ENCODE measurements at places on chromosomes 7 and 10. TPM values are rescaled to one million over a fixed set of nuclear protein-coding genes. Genes with fewer than 3 reads are reported as not detected.
A peak's percentile ranks its signal among the peaks of the same experiment; 100 is the strongest.

DNA sequence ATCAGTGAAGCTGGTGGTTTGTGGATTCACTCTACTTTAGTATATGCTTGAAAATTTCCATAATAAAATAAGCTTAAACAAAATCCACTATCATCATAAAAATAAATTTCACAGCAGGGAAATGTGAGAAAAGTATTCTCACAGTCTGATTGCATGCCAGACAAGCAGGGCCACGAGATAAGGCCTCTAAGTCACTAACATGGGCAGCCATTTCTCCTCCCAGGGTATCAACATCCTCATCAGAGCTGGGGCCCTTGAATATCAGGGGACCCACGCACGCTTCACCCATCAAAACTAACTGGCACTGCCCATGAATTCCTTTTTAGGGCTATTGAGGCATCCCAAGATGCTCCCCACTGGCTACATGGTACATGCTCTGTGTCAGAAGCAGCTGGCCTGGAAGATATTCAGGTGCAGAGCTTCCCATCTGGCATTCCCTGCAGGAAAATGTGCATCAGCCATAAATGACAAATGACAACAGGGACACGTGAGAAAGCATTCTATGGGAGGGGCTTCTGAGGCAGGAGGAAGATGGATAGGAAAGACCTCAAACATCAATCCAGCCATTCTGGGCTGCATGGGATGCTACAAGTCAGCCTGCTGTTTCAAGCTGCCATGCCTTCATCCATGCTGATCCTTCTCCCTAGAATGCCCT is 17.4 kb downstream of the CCDC6 start:
- no peak for DNase-seq

DNA sequence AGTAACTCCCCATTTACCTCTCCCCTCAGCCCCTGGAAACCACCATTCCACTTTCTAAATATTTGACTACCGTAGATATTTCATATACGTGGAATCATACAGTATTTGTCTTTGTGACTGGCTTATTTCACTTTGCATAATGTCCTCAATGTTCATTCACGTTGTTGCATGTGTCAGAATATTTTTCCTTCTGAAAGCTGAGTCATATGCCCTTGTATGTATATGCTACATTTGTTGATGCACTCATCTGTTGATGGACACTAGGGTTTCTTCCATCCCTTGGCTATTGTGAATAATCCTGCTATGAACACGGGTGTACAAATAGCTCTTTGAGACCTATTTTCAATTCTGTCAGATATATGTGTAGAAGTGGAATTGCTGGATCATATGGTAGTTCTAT is 25.8 kb upstream of the TSPAN13 start:
- DNase-seq, result no peak

PRRT4 gene
- total RNA-seq, result 1.2 TPM

DNA sequence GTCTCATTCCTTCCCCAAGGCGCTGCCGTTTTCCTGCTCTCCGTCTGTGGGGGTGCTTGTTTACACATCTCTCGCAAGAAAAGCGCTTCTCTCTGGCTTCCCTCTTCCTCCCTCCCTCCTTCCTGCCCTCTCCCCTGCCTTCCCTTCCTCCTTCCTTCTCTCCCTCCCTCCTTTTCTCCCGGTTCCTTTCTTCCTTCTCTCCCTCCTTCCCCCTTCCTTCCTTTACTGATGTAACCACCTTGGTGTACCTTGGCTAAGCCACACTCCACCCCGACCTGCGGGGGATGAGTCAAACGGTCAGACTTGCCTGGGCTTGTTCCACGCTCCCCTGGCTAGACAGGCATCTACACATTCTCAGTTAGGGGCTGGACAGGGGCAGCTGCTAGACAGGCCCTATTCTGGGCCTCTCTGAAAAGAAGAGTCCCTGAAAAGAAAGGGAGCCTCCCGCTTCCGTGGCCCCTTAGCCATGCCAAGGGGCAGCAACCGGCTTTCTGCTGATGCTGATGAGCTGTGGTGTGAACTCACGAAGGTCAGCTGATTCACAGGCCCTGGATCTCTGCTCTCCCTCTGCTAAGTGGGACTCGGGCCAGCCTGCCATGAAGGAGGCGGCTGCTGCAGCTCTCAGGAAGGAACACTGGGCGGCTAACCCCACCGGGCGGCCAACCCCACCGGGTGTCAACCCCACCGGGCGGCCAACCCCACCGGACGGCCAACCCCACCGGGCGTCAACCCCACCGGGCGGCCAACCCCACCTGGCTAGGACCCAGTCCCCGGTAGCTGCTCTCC is 216.8 kb downstream of the TCERG1L start:
- DNase-seq, result no peak

GRCh38 chr10:112915590-112916572 is 34.2 kb upstream of the TCF7L2 start:
- DNase-seq, result no peak

DNA sequence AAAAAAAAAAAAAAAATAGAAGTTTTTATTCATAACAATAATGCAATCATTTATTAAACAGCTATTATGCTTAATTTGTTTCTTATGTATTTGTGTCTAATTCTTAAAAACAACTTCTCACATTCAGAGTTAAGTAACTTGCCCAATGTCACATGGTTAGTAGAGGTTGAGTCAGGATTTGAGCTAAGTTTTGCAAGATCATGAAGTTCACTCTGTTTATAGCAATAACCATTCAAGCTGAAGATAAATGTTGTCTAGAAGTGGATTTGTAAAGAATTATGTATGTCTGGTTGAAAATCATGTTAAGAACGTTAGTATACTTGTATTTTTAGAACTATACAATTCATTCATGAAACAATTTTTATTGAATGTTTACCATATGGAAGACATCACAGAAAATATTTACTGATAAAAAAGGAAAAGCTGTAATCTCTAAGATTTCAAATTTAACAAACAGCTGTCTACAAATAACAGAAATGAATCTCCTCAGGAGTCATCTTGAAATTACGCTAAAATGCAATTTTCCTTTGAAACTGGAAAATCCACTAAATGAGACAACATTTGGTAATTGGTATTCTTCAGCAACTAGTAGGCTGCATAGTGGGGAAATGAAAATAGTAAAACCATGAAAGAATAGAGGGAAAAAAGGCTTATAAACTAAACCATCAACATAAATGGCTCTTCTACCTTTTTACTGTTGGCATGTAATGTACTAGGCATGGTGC is 70.5 kb upstream of the AHR start:
- no peak for DNase-seq

SAMD9L gene
- 11.5 TPM for total RNA-seq

SLC12A9 gene
- 22.8 TPM for total RNA-seq

CACNA2D1 gene
- total RNA-seq, result 39.1 TPM

KNDC1 gene
- 0.33 TPM for total RNA-seq

DNA sequence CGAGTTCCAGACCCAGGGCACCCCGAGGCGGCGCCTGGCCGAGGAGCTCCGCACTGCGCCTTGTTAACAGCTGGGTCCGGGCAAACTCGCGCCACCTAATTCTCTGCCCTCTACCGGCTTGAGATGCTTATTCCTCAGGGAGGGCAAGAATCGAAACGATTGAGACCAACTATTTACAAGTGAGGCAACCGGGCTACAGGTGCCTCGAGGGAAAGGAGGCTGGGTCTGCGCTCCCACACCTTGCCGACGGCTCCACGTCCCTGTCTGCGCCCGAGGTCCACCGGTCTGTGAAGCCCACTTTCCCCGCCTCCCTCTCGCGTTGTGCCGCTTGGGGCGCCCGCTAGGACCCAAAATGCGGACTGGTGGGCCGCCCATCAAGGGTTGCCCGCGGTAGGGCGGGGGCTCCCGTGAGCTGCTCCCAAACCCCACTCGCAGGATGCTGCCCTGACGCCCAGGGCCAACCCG is 527 bp downstream of the AKR1B1 start:
- DNase-seq, result peak; percentile 88

EVX1 gene
- total RNA-seq, result not detected

- no peak for DNase-seq
Measured at GRCh38 chr7:95141755-95142154, 182.6 kb downstream of the PON1 start.

DNA sequence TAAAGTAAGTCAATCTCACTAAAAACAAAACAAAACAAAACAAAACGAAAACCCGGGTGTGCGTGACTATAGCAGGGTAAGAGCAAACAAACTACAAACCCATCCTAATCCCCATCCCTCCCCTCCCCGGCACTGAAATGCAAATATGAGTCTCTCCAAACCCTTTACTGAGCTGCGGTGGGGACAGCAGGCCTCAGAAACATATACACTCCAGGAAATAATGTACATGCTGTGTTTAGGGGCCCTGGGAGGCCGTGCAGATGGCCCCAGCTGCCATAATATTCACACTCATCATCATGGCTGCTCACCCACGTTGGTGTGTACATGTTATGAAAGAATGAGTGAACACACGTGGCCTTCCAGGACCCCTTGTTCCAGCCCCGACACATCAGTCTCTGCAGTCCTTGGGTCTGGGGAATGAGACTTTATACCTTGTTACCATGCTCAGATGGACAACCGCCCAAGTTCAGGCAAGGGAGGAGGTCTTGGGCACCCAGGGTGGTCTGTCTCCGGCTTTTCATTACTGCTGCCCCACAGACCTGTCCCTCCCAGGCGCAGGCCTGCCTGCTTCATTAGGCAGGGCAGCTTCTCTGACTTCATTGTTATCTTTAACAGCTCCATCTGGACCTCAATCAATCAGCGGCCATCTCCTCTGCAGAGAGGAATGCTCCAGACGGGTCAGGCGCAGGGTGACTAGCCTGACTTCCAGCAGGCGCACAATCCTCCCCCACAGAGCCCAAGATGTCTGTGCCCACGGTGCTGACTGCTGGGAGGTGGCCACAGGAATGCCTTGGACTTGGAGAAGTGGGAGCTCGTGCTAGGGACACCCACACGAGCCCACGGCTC is 20.6 kb downstream of the HSPA12A start:
- DNase-seq, result peak; percentile 67

SLC26A3 gene
- not detected for total RNA-seq

DNA sequence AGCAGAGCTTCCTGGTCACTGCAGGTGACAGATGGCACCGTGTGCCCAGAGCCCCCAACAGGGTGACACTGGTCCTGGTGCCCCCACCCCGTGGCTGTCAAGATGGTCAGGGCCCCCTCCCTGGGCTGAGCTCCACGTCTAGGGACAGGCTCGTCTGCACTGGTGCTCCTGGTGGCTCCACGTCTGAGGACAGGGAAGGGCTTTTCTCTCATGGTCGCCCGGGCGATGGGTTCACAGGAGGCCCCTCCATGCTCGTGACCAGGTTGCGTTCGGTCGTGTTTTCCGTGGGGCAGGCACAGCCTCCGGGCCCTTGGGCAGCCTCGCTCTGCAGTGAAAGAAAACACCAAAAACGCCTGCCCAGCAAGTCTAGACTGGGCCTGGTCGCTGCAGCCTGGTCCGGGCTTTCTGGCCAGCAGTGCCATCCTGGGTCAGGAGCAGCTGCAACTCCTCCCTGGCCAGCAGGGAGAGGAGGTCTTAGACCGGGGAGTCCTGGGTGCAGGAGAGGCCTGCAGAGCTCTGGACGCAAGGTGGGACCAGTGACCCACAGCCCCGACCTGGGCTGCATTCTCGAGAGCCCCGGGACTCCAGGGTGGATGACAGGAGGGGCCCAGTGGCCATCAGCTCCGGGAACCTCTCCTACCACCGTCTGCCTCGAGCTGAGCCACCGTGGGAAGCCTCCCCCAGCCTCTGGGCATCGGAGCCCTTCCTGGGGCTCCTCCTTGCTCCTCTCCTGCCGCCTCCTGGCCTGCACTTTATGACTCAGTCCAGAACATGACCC is 27.9 kb upstream of the UTF1 start:
- DNase-seq, result no peak

DNA sequence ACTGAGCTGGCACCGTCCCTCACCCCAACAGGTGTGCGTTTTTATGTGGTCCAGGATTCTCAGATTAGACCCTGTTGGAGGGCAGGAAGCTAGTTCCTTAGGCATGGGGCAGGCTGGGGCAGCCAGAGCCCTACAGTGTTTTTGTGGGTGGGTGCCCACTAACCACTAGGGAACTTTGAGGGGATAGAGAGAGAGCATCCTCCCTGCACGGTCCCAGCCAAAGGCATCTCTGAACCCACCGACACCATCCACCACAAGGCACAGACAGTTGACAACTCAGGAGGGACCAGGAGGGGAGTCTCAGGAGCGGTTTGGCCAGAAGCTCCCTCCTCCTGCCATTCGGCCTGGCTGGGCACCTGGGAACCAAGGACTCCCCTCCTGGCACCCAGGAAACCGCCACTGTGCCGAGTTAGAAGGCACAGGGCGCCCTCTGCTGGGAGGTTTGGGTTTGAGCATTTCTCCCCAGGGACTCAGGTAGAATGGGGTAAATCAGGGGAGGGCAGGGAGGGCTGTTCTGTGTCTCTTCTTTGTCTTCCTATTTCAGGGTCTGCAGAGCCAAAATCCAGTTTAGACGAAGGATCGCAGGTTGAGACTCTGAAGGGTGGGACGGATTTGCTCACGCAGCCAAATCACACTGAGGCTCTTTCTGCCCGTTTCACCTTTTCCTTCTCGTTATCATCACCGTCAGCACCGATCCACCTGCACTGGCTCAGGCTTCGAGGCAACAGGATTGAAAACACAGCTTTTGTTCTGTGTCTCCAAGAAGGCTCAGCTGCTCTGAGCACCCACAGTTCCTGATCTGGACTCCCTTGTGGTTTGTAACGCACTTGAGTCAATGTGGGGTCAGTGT is 84.8 kb upstream of the COL13A1 start:
- no peak for DNase-seq

TDRD1 gene
- 0.48 TPM for total RNA-seq

DNA sequence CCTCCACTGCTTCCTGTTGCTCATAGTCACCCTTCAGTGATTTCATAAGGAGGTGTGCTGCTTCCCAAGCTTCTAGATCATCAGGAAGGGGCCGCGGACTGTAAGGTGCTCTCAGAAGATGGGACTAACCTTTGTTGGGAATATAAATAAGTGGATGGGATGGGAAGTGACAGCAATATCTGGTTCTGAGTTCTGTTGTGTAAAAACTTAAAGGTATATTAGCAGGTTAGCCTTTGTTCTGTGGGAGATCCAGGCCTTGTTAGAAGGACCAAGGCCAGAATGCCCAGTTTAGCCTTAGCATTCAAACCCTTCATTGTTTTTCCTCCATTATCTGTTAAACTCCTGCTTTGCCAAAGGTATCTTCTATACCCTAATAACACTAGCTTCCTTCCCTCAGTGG is 12.4 kb downstream of the BUB3 start:
- no peak for DNase-seq

DNA sequence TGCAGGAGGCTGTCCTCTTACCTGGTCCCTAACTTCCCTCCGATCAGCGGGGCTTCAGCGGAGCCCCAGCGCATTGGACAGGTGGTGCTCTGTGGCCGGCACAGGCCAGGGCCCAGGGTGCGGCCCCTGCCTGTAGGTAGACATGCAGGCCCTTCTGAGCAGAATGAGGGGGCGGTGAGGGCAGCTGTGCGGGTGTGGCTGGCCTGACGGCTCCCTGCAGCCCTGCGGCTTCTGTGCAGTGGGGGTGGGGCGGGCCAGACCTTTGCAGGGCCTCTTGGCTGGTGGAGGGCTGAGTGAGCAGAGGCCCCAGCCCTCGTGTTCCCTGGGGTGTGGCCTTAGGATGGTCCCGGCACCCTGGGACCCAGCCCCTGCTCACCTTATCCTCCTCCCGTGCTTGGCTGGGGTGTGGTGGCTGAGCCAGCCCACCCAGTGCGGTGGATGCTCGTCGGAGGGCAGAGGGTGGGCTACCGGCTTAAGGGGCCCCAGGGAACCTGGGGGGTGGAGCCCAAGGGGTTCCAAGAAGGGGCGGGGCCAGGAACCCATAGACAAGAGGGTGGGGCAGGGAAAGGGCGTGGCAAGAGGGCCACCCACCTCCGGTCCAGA is 175.2 kb upstream of the TNRC18 start:
- DNase-seq, result no peak

NPTX2 gene
- 3.3 TPM for total RNA-seq
